ENCODE measurements at places on chromosomes 2 and 18.

DNA sequence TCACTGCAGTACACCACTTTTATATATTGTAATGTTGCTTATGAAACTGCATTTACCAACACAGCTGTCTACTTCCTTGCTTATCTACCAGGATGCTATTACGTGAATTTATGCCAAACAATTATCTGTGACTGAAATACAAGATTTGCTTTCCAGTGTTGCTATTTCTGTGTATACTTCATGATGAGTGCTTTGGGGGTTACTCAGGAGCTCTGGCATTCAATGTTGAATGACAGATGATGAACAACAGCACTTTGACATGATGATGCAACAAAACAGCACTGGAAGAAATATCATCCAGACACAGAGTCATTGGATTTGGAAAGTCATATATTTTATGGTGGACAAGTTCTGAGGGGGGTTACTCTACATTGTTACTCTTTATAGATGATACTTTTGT is 125.8 kb downstream of the NETO1 start:
- DNase-seq, result no peak

GRCh38 chr2:74373221-74373676 is 6.9 kb downstream of the DCTN1 start:
- DNase-seq, result no peak

- DNase-seq, result no peak
Measured at GRCh38 chr2:166170356-166170755, 42.5 kb upstream of the SCN1A start.

GRCh38 chr18:32777049-32777448 is 4.2 kb upstream of the KLHL14 start:
- DNase-seq, result no peak

GRCh38 chr2:201223089-201224073 is 37.0 kb upstream of the CASP8 start:
- DNase-seq, result no peak

GRCh38 chr2:119531292-119531691 is 7.0 kb upstream of the SCTR start:
- no peak for DNase-seq

DNA sequence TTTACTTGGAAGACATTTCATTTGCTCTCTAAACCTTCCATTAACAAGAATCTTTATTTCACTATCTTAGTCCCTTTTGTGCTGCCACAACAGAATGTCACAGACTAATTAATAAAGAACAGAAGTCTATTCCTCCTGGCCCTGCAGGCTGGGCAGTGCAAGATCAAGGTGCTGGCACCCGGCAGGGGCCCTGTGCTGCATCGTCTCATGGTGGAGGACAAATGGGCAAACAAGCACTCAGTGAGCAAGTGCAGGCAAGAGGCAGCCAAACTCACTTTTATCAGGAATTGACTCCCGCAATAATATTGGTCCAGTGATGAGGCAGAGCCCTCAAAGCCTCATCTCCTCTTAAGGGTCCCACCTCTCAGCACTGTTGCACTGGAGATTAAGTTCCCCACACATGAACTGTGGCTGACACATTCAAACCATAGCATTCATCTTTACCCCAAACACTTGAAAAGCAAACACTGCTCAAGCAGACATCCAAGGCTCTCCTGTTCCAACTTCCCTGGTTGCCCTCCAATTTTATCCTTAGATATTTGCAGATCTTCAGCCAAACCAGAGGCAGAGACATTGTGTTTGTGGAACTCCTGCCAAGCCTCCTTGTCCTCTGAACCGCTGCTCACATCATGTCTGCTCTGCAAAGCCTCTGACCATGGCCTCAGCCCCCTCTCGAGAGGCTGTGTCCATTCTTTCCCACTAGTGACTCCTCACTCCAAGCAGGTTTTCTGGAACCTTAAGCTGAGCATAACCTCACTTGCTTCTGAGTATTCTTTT is 404.4 kb upstream of the SOX11 start:
- no peak for DNase-seq
